GM23338 (cell line): ENCODE measurements at places on chromosomes 2 and 18. TPM values are rescaled to one million over a fixed set of nuclear protein-coding genes. Genes with fewer than 3 reads are reported as not detected.

SIGLEC15 gene
- total RNA-seq = 0.31 TPM in 1 of 2 replicates, not detected in the other

NYAP2 gene
- not detected in 2 replicates for total RNA-seq

PLGLB2 gene
- total RNA-seq = 1.0 TPM in 1 of 2 replicates, not detected in the other

PLEK gene
- total RNA-seq = not detected in 2 replicates

CD207 gene
- total RNA-seq = not detected in 2 replicates

WNT10A gene
- not detected in 2 replicates for total RNA-seq

GRCh38 chr2:170743530-170744239, 26.5 kb upstream of the ERICH2 start:
- no peaks in the 10 kb centered on the region for H3K36me3 ChIP-seq
- H3K4me3 ChIP-seq = no peak overlapping the region
- no peak overlapping the region for H3K27ac ChIP-seq
- H3K27me3 ChIP-seq = no peaks in the 10 kb centered on the region
- DNase-seq = no peak

DNA sequence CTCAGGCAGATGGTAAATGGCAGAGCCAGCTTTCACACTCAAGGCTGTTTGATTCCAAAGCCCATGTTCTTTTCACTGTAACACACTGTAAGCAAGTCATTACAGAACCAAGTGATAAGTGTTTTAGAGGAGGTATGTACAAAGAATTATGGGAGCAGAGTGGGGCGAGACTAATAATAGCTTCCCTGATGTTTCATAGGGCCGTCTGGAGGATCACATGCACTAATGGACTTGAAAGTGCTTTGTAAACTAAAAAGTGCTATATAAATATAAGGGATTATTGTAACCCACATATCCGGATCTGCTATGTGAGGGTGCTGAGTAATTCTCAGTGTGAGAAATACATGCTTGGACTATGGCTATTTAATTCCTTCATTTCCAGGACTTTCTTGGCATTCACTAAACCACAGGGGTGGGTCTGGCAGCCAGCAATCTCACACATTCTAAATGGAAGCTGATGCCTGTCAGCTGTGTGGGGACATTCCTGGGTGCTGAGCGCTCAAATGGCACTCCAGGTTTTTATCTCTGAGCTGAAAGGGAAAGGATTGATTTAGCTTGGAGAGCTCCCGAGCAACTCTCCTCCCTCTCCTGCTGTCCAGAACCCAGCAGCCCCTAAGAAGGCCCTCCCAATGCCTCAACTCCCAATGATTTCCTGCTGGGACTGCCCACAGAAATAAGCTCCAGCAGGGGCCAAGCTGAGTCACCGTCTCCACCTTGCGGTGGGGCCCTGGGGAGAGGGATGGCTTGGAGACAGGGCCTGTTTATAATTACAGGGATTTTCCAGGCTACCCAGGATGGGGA, 222.8 kb downstream of the SOX11 start:
- H3K27ac ChIP-seq = no peak overlapping the region
- no peak overlapping the region for H3K4me3 ChIP-seq
- no peaks in the 10 kb centered on the region for H3K36me3 ChIP-seq
- peak; percentile 26 for DNase-seq

DNA sequence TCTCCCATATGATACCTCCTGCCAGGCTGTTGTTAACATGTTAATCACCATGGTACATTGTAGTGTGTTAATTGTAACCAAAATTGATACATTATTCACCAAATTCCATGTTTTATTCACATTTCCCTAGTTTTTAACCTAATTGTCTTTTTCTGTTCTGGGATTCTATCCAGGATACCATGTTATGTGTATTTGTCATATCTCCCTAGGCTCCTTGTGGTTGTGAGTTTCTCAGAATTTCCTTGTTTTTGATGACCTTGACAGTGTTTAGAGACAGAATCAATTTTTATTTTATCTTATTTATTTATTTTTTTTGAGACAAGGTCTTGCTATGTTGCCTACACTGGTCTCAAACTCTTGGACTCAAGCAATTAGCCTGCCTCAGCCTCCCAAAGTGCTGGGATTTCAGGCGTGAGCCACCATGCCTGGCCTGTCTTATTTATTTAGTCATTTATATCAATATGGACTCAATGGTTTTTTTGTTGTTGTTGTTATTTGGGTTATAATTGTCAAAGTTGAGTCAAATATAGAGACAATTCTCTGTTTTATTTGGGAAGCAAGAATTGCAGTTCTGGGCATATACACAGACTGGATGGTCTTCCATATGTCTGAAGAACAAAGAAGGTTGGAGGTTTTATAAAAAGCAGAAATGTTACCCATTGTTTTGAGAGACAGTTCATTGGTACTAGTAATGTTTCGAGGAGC, 42.6 kb downstream of the INPP4A start:
- no peaks in the 10 kb centered on the region for H3K27me3 ChIP-seq
- peaks cover 32% of the 10 kb centered on the region for H3K4me1 ChIP-seq
- DNase-seq = no peak
- no peaks in the 10 kb centered on the region for H3K36me3 ChIP-seq
- H3K4me3 ChIP-seq = no peak overlapping the region
- no peak overlapping the region for H3K27ac ChIP-seq

DNA sequence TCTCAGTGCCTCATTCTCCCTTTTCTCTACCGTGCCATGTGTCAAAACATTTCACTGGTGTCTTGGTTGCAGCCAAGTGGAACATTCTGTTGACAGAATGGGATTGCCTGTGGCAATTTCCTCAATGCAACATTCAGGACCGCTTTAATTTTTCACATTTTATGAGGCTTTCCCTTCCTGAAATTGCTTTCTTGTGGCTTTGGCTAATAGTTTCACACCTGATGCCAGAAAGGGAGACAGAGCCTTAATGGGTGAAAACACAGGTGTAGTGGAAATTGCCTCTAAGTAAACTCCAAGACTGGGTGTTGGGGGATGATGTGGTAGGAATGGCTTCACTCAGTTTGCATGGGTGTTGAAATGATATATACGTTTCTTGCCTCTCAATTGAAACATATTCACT, 278.3 kb downstream of the TSN start:
- H3K36me3 ChIP-seq = no peaks in the 10 kb centered on the region
- H3K4me3 ChIP-seq = no peak overlapping the region
- H3K4me1 ChIP-seq = peaks cover 9% of the 10 kb centered on the region
- H3K27me3 ChIP-seq = no peaks in the 10 kb centered on the region
- DNase-seq = no peak
- H3K27ac ChIP-seq = no peak overlapping the region

- no peak for DNase-seq
- no peaks in the 10 kb centered on the region for H3K27me3 ChIP-seq
- no peak overlapping the region for H3K27ac ChIP-seq
- 0 out of 2 replicates have a peak, but pooled peaks cover 6% of the 10 kb centered on the region for H3K4me1 ChIP-seq
- no peaks in the 10 kb centered on the region for H3K36me3 ChIP-seq
Measured at GRCh38 chr2:120398996-120399888, 53.3 kb downstream of the INHBB start.

DNA sequence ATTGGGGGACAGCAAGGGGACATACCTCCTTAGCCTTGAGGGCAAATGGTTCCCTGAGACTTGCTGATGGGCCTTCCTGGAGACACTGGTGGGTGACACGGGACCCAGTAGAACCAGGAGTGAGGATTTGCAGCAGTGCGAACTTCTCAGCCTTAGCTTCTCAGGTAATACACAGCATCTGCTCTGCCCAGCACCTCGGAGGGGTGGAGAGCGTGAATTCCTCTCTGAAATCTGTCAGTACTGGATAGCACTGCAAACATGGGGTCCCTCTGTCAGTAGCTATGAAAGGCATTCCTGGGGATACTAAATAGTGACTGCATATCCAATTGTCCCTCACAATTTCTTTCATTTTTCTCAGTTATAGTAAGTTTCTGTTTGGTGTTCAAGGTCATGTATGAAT, 151.7 kb downstream of the GBX2 start:
- peak; percentile 36 for DNase-seq
- no peak overlapping the region for H3K27ac ChIP-seq
- peaks cover 46% of the 10 kb centered on the region for H3K4me1 ChIP-seq
- H3K36me3 ChIP-seq = no peaks in the 10 kb centered on the region
- no peak overlapping the region for H3K4me3 ChIP-seq
- H3K27me3 ChIP-seq = no peaks in the 10 kb centered on the region; the same call in none of the 2 replicates

GRCh38 chr2:45962177-45962921, 310.9 kb downstream of the PRKCE start:
- no peak for DNase-seq
- no peak overlapping the region for H3K4me3 ChIP-seq
- peaks cover 19% of the 10 kb centered on the region for H3K4me1 ChIP-seq
- H3K36me3 ChIP-seq = no peaks in the 10 kb centered on the region
- no peak overlapping the region for H3K27ac ChIP-seq
- H3K27me3 ChIP-seq = no peaks in the 10 kb centered on the region

GRCh38 chr2:17680119-17680518, 73.5 kb downstream of the SMC6 start:
- H3K4me3 ChIP-seq = no peak overlapping the region
- H3K4me1 ChIP-seq = no peaks in the 10 kb centered on the region
- no peak overlapping the region for H3K27ac ChIP-seq
- DNase-seq = no peak

- peaks cover 25% of the 10 kb centered on the region for H3K4me1 ChIP-seq
- H3K27ac ChIP-seq = no peak overlapping the region
- no peaks in the 10 kb centered on the region for H3K27me3 ChIP-seq
- no peaks in the 10 kb centered on the region for H3K36me3 ChIP-seq
- no peak overlapping the region for H3K4me3 ChIP-seq
- no peak for DNase-seq
Measured at GRCh38 chr2:176854878-176855277, 357.7 kb upstream of the HNRNPA3 start.

GRCh38 chr18:59535055-59535454, 162.2 kb downstream of the CCBE1 start:
- no peaks in the 10 kb centered on the region for H3K27me3 ChIP-seq
- H3K4me1 ChIP-seq = no peaks in the 10 kb centered on the region
- H3K36me3 ChIP-seq = no peaks in the 10 kb centered on the region
- no peak for DNase-seq
- no peak overlapping the region for H3K4me3 ChIP-seq
- H3K27ac ChIP-seq = no peak overlapping the region

DNA sequence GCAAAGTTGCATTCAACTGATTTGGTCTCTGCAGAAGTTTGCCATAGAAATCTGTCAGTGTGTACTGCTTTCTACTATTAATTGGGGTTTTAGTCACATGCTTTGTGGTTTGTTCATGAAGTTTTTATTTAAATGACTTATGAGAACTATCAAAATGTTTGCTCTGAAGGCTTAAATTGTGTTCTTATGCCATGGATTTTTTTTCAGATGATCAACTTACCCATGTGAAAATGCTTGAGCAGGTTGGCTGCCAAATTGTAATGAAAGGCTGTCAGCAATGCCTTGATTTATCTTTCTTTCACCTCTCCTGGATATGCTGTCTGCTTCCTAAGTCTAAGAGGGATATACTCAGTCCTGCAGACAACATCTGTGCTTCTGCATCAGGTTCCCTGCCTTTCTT, 50.7 kb downstream of the FMNL2 start:
- DNase-seq = no peak
- no peak overlapping the region for H3K4me3 ChIP-seq
- peak overlapping the region; percentile 47; the same call in 1 of the 2 replicates for H3K27ac ChIP-seq
- no peaks in the 10 kb centered on the region for H3K36me3 ChIP-seq
- no peaks in the 10 kb centered on the region for H3K27me3 ChIP-seq
- H3K4me1 ChIP-seq = peaks cover 30% of the 10 kb centered on the region

DNA sequence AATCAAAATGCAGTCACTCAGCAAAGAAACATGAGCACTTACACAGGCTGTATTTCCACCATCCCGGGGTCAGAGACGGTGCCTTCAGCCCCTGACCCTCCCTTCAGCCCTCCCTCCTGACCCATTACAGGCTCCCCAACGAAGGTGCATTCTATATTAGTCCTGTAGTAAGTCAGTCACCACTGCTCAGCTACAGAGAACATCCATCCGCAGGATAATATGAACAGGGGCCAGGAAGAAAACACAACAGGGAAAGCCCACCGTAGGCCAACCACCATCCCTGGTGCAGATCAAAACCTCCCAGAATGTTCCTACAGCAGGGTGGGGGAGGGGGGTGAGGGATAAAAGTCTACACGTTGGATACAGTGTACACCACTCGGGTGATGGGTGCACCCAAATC, 15.1 kb downstream of the PXDN start:
- no peak overlapping the region; the same call in 1 of the 2 replicates for H3K27ac ChIP-seq
- H3K36me3 ChIP-seq = no peaks in the 10 kb centered on the region
- H3K4me1 ChIP-seq = peaks cover 37% of the 10 kb centered on the region
- DNase-seq = no peak

DNA sequence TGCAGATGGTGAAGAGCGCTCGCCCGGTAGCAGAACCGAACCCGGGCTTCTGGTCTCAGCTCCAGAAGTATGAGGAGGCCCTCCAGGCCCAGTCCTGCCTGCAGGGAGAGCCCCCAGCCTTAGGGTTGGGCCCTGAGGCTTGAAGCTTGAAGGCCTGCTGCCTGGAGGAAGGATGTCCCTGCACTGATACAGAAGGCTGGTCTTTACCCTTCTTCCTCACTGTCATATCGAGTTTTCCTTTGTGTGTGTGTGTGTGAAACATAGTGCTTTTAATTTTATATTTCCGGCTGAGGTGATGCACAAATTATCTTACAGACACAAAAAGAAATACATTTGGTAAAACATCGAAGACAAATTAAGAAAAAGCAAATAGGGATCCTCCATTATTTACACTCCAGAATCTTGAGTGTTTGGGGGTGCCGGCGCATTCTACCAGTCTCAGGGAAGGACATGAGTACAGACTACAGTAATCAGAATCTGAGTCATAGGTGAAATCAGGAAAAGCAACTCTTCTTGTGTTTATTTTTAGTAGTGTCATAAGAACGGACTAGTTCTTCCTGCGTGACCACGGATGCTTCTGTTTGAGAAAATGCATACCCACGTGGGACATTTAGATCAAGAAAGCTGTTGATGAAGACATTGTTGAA, 1.3 kb downstream of the DUSP28 start:
- peaks cover 24% of the 10 kb centered on the region for H3K27me3 ChIP-seq
- no peaks in the 10 kb centered on the region for H3K36me3 ChIP-seq
- peaks cover 20% of the 10 kb centered on the region for H3K4me1 ChIP-seq
- H3K4me3 ChIP-seq = peak overlapping the region; percentile 81
- H3K27ac ChIP-seq = peak overlapping the region; percentile 70; the same call in 1 of the 2 replicates
